ENCODE measurements at places on chromosomes 3 and 15. TPM values are rescaled to one million over a fixed set of nuclear protein-coding genes. Genes with fewer than 3 reads are reported as not detected.

Gene OR5H6
- not detected for polyA plus RNA-seq

Gene SCN5A
- 4.8 TPM for polyA plus RNA-seq

Gene EPB42
- polyA plus RNA-seq = 4.5 TPM

Gene SNTN
- not detected for polyA plus RNA-seq

Gene BFSP2
- not detected for polyA plus RNA-seq

Gene POLQ
- 3.4 TPM for polyA plus RNA-seq

Gene GPR176
- polyA plus RNA-seq = 6.8 TPM

Gene NR2E3
- 7.8 TPM for polyA plus RNA-seq

DNA sequence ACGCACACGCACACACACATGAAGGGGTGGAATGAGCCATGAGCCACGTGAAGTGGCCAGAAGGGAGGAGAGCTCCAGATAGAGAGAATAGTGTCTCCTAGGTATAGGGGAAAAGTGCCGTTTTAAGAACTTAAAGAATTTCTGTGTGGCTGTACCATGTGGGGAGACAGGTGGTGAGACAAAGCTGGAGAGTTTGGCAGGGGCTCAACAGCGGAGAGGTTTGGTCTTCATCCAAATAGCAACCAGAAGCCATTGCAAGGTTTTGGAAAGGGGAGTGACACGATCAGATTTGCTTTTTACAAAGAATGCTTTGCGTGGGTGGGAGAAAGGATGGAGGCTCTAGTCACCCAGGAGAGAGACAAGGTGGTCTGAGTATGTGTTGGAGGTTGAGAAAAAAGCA lies 146.0 kb downstream of the IL20RB start:
- peak; percentile 19 for DNase-seq

- DNase-seq = peak; percentile 43
Observed at GRCh38 chr3:186849374-186849975, 7.0 kb downstream of the ADIPOQ start.

- DNase-seq = peak; percentile 60
Observed at GRCh38 chr15:82750831-82751180, 41.1 kb upstream of the AP3B2 start.

DNA sequence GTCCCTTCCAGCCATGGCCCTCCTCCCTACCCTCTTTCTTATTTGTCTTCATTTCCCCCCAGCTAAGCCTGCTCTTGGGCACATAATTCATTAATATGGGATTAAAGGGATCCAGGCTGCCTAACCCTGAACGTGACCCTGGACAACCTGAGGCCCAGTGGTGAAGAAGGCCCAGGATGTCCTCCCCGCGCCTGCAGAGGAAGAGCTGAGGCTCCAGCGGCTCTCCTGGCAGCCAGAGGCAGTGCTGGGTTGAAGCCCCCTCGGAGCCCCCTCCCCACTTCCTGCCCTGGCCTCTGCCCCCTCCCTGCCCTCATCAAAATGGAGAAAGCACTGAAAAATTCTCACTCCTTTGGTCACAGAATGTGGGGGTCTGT lies 96.5 kb upstream of the ATP2B2 start:
- DNase-seq = no peak

GRCh38 chr3:99400352-99400751 lies 238.0 kb upstream of the COL8A1 start:
- DNase-seq = no peak

- DNase-seq = no peak
Observed at GRCh38 chr3:187565701-187566100, 104.5 kb downstream of the SST start.

DNA sequence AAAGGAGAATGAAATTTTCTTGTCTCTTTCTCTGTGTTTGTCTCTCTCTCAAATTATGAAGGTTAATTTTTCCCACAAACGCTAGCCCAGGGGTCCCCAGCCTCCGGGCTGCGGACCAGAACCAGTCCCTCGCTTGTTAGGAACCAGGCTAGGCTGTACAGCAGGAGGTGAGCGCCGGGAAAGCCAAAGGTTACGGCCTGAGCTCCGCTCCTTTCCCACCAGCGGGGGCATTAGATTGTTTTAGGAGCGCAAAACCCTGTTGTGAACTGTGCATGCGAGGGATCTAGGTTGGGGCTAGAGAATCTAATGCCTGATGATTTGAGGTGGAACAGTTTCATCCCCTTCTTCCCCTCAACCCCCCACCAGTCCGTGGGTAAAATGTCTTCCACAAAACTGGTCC lies 74.7 kb upstream of the ZNF385D start:
- DNase-seq = no peak

GRCh38 chr3:62238003-62238402 lies 135.3 kb downstream of the FEZF2 start:
- DNase-seq = peak; percentile 25

GRCh38 chr3:171417813-171418212 lies 42.4 kb downstream of the TNIK start:
- DNase-seq = no peak

GRCh38 chr15:60647246-60647645 lies 168.3 kb upstream of the ICE2 start:
- DNase-seq = no peak

GRCh38 chr15:40688932-40689799 lies 5.8 kb upstream of the RAD51 start:
- peak; percentile 10 for DNase-seq

DNA sequence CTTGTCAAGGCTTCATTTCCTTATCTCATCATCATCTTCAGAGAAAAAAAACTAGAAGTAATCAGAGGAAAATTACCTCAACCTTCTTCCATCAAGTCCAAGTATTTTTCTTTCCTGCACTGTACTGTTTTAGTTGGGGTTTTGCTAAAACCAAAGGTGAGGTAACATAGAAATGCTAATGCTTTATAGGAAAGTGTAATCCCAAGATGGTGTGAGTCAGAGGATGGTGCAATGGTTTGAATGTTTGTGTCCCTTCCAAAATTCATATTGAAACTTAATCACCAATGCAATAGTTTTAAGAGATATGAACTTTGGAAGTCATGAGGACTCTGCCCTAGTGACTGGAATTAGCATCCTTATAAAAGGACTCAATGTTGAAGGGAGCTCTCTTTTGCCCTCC lies 79.5 kb downstream of the KBTBD8 start:
- no peak for DNase-seq

DNA sequence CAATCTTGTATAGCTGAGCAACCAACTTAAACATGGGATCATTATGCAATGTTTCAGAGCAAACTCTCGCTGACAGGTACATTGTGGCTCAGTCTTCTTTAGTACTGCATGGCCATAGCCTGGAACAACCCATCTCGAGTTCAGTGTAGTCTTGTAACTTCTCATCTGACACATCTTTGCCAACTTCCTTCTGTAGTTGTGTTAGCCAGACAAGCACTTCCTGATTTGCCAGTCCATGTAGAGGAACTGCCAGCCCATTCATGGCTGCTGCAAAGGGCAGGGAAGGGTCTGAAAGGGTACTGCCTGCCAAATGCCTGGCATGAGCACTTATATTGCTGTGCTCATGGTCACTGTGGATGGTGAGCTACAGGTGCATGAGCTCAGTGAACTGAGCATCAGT lies 49.2 kb upstream of the CCDC54 start:
- DNase-seq = no peak

GRCh38 chr3:136330900-136331299 lies 80.8 kb downstream of the PCCB start:
- DNase-seq = no peak

- no peak for DNase-seq
Observed at GRCh38 chr3:88148651-88149050, 1.1 kb upstream of the C3orf38 start.

- DNase-seq = peak; percentile 34
Observed at GRCh38 chr3:105959851-105960250, 91.0 kb upstream of the CBLB start.

- no peak for DNase-seq
Observed at GRCh38 chr3:143506190-143506589, 342.1 kb downstream of the SLC9A9 start.

- peak; percentile 67 for DNase-seq
Observed at GRCh38 chr3:57706462-57706861, 13.6 kb upstream of the DENND6A start.

DNA sequence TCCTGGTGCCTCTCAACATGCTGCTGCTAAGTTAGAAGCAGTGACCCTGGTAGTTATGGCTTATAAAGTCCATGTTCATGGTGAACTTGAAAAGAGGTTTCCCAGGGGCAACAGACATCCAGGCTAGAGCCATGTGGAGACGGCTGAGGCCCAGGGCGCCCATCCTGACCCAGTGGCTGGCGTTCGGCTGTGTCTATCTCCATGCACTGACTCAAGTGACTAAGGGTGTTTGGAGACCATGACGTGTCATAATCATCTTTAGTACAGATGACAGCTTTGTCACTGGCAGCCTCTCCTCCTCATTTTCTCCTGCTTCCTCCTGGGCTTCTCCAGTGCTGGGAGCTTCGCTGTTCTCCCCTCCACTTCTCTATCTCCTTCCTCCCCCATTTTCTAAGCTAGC lies 287.4 kb upstream of the LYSMD4 start:
- no peak for DNase-seq

- peak; percentile 98 for DNase-seq
Observed at GRCh38 chr3:57048052-57048671, 12.3 kb upstream of the SPATA12 start.
